Esophagus muscularis mucosa (tissue), 4 donors: ENCODE measurements at places on chromosomes 7 and 10. TPM values are rescaled to one million over a fixed set of nuclear protein-coding genes. Genes with fewer than 3 reads are reported as not detected.

GRCh38 chr10:132802048-132802447 is 16.1 kb upstream of the NKX6-2 start:
- no peak overlapping the region for H3K4me3 ChIP-seq
- H3K27ac ChIP-seq = no peak overlapping the region
- no peaks in the 10 kb centered on the region for H3K4me1 ChIP-seq

DNA sequence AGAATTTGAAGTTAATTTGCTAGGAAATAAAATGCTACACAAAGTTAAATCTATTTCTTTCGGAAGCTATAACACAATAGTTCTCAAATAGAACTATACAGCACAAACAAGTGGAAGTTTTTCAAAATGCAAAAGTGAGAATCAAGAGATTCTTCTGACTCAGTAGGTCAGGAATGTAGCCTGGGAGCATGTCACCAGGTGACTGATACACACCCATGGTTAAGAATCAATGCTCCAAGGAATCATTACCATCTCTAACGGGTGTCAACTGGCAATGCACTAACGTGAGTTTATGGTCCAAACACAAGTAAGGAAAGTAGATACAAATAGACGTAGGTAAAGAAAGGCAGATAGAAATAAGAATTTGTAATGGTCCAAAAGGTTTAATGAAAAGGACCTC is 170.5 kb downstream of the SRPK2 start:
- H3K4me3 ChIP-seq = no peak overlapping the region
- H3K27ac ChIP-seq = no peak overlapping the region
- H3K4me1 ChIP-seq = peaks cover 43% of the 10 kb centered on the region
- H3K36me3 ChIP-seq = no peaks in the 10 kb centered on the region
- no peaks in the 10 kb centered on the region for H3K27me3 ChIP-seq

DNA sequence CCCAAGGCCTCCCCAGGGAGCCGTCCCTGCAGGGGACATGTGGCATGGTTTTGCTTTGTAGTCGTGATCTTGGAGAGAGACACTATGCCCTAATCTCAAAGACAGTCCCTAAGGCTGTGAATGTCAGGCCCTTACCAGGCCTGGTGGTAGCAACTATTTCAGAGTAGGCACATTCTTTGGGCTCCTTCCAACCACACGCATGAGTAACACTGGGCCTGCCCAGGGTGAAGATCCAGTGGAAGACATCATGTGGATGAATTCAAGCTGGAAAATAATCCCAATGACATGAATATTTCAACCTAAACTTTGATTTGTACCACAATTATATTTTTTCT is 39.5 kb upstream of the INSIG1 start:
- H3K36me3 ChIP-seq = no peaks in the 10 kb centered on the region
- H3K4me3 ChIP-seq = peak overlapping the region; percentile 11
- peaks cover 17% of the 10 kb centered on the region for H3K4me1 ChIP-seq
- H3K27ac ChIP-seq = peak overlapping the region; percentile 61
- no peak for DNase-seq

Gene DNAJB12
- 36.9 TPM for total RNA-seq

Gene SYPL1
- 91.6 TPM for total RNA-seq
